ENCODE measurements at places on chromosomes 2 and 18.

DNA sequence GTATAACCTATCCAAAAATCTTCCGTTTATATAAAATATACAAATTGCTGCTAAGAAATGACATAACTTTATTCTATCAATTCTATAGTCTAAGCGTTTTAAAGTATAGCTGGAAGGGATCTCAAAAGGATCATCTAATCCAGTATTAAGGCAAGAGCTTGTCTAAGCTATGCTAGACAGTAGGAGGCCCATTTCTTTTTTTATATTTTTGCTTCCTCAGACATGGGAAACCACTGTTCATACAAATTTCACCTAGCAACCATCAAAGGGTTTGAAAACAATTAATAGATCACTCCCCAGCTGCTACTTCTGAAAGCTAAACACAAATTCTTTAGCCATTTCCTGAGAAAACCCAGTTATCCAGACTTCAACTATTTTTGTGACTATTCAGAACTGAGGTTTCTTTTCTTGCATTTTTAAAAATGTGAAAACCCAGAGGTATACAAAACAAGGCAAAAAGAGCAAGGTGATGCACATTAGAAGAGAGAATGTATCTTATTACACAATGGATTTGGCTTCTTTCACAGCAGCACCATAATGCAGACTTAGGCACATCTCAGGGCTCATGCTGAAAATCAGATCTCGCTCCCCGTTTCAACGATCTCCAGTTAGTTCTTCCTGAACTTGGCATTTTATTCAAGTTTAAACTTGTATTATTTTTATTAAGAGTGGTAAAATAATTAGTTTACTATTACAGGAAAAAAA lies 274.4 kb downstream of the LRP1B start:
- no peak for DNase-seq

- no peak for DNase-seq
These were observed at the start of gene CNRIP1 for GRCh38 chr2:68319398-68320117. Gene CNRIP1 (minus strand): TSS chr2:68319949. CDS start chr2:68319400, 549 bp downstream.

DNA sequence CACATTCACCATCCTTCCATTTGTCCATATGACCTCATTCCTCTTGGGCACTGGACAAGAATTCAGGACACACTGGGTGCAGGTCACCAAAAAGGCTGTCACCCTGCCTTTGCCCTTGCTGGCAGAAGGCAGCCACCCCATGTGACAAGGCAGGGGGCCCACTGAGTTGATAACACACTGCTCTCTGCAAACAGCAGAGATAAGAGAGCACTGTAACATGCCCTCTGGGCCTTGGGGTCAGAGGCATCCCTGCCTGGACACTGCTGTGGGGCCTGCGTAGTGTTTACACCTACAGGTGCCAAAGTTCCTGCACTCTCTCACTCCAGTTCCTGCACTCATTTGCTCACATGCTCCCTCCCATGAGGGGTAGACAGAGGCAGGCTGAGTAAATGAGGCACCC lies 344.7 kb upstream of the TCF4 start:
- DNase-seq = no peak

DNA sequence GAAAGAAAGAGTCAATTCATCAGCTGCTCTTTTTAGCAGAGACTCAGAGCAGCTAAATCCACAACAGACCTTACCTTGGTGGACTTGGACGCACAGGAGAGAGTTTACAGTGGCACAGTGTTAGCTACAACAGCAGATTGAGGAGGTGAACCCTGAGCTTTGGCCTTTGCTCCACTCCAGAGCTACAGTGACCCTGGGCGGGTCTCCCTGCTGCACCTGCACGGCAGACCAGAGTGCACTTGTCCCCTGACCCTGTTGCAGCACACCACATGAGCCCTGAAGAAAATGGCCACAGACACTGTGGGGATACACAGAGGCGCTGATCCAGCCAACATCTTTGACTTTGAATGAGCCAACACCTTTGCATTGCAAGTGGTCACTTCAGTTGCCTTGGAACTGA lies 11.0 kb downstream of the SLC19A3 start:
- DNase-seq = no peak

GRCh38 chr18:9148203-9148552 lies 11.6 kb downstream of the ANKRD12 start:
- DNase-seq = no peak

- no peak for DNase-seq
These were observed 27.7 kb downstream of the AFTPH start for GRCh38 chr2:64551851-64552250.

- DNase-seq = no peak
These were observed 6.9 kb upstream of the IGFBP2 start for GRCh38 chr2:216626168-216626874.

DNA sequence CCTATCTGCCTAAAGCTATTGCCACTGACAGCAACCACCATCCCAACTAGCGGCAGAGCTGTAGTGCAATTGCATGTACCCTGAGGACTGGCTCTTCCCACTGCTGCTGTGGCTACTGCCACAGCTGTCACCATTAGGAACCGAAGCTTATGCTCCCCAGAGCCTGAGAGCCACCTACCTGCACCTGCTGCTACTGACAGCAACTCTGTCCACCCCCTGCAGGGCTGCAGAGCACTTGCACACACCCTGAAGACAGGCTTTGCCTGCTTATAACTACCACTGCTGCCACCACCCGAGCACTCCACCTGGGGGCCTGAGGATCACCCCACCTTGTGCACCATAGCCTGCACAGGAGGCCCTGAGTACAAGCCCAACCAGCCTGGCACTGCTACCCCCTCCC lies 217.6 kb upstream of the FOSL2 start:
- DNase-seq = no peak

DNA sequence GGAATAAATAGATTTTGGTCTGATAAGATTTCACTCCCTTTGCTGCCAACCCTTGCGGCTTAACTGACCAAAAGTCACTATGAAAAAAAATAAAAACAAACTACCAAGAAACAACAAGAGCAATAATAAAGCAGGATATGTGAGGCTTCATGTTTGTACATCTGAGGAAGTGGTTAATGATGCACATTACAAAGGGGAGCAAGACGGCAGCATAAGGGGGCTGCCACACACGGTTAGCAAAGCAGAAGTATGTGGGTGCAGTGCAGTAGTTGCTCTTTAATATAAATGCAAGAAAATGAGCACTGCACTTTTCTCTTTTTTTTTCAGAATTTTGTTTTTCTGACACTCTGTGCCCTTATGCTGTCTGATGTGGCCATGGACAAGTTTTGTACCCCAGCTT lies 377.1 kb upstream of the CNTNAP5 start:
- no peak for DNase-seq

GRCh38 chr2:10775021-10775780 lies 37.4 kb downstream of the PDIA6 start:
- DNase-seq = no peak

- no peak for DNase-seq
These were observed 255.5 kb upstream of the FN1 start for GRCh38 chr2:215691346-215691745.

DNA sequence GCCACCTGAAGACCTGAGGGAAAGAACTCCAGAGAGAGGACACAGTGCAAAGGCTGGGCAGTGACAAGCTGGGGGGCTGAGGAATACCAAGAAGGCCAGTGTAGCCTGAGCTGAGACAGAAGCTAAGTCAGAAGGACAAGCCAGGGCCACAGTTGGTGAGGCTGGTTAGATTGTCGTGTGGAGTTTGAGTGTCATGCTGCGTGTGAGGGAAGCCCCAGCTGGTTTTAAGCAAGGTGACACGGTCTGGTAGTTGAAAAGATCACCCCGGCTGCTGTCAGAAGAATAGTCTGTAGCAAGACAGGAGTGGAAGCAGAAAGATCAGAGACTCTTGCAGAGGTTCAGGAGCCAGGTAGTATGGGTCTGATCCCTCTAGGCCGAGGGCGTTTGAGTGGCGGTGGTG lies 50.6 kb upstream of the RMDN2 start:
- DNase-seq = no peak

Measured in stimulated activated effector memory CD8-positive, alpha-beta T cell treated with anti-CD3 and anti-CD28 coated beads, Interleukin-12 subunit alpha, Interleukin-12 subunit beta, amount 100 ng/mL, for 72 hours (primary cell).